ENCODE measurements at places on chromosomes 1 and 21.

GRCh38 chr21:44865561-44866280 lies 7.8 kb downstream of the PTTG1IP start:
- no peak for DNase-seq

DNA sequence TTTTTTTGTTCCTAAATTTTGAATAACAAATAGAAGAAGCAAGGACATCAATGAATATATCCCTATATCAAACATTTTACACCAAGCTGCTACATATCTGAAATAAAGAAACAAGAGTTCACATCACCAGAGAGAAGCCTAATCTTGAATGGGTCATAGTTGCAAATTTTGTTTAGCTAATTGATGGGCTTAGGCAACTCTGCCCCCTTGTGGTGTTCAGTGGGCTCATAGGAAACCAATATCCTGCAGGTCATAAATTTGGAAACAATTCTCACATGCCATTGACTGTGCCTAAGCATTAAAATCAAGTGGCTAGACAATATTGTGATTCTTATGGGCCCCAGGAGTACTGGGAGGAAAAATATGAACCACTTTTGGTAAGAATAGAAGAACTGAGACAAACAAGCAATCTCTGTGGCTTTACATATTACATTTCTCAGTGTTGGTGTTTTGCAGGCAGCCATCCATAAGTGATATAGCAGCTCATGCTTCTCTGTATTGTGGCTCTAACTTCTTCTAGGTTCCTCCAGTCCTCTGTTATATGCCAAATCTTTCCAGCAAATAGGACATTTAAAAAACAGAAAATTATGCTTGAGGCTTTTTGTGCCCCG lies 1262.8 kb upstream of the PRMT6 start:
- no peak for DNase-seq

DNA sequence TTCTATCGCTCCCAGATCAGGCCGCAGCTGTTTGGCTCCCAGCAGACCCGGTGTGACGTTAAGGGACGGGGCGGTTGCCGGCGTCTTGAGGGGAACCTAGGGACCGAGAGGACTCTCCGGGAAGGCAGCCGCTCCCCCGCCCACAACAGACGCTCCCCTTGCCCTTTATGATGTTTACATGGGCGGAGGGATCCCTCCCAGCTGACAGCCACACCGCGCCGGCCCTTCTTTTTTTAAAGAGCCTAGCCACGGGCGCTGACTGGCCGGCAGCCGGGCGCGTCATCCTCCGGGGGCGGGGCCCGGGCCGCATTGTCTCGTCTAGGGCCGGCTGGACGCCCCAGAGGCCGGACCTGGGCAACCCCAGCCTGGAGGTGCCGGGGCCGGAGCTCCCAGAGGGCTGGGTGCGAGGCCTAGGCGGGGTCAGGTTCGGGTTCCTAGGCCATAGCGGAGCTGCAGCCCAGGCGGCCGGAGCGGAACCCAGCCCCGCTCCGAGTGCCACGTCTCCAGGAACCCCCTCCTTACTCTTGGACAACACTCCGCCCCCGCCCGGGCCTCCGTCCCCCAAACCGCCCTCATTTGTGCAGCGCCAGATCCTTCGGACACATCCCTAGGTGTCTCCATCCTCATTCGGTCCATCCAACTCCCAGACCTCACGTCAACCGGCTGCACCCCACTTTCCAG lies at the start of gene PCAT6:
TSS of gene PCAT6 (plus strand) at position 340 of the 681 bp plus-strand sequence.
- DNase-seq: peak; percentile 89

DNA sequence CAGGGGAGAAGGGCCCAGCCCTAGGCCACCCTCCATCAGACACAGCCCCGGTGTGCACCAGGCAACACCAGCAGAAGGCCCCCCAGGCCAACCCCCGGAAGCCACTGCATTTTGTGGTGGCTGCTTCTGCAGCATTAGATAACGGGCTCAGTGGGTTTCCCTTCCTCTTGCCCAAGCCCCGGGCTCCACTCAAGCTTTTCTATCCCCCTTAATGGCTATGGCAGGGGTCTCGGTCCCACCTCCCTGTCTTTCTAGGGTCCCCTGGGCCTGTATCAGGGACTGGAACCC lies 18.9 kb downstream of the C1orf174 start:
- DNase-seq: no peak

DNA sequence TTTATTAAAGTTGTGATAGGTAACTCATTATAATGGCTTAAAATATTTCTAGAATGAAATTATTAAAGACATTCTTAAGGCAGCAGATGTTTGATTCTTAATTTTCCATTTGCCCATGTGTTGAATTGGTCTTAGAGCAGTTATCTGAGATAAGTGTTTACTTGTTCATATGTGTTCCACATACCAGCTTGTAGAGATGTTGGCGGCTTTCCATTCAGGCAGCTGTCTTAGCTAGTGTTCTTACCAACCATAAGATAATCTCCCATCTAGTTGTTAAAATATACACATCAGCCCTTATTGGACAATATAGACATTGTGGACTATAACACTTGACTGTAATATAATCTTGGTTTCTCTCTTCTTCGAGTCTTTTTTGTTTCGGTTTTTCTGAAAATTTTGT lies 1372.9 kb upstream of the ADGRL2 start:
- no peak for DNase-seq

DNA sequence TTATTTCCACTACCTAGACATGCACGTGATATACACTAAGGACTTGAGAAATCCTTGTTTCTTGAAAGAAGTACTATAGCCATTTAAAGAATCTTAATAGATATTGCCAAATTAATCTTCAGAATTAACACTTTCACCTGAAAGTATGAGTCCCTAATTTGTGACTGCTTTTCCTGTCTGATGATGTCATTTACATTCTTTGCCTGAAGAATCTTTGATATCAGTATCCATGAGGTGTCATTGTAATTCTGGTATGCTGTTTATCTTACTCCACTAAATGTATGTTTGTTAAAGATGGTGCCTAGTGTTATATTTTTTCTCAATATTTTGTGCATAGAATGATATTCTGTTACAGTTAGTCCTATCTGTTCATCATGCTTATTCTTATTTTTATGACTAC lies 48.5 kb upstream of the RC3H1 start:
- no peak for DNase-seq

DNA sequence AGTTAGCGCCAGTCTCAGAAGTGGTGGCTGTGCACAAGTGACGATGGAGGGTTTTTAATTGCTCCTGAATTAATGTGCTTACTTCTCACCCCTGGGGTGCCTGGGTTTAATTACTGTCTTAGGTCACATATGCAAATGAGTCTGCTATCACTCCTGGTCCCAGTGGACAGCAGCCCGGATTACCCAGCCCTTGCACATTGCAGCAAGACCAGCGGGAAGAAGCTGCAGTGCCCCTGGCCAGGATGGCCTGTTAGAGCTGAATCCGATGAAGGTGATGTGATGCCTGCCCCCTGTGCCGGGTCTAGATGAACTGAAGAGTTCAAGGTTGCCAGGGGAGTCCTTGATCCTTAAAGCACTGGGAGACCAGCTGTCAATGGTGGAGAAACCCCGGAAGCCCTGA lies 24.2 kb downstream of the ENO1 start:
- no peak for DNase-seq

DNA sequence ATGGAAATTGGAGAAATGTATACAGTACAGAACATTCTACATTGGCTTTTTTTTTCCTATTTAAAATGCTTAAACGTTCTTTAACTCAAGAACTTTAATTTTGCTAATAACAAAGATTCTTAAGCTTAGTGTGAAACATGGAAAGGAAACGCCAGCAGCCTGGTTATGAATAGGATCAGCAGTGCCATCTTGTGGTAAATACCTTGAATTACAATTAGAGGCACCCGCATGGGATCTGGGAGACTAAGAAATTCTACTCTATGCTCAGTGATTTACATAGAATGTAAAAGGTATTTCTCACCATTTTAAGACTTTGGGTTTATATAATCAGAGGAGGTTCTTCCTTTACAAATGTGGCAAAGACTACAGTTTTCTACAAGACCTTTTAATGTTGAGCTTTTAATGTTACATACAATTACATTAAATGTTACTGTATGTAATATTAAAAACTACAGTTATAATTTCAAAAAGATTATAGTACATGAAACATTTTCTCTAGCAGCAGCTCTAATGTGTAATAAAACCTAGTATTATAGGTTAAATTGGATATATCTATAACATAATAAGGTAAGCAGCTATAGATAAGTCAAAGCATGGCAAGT lies 32.1 kb upstream of the APOBEC4 start:
- DNase-seq: no peak

DNA sequence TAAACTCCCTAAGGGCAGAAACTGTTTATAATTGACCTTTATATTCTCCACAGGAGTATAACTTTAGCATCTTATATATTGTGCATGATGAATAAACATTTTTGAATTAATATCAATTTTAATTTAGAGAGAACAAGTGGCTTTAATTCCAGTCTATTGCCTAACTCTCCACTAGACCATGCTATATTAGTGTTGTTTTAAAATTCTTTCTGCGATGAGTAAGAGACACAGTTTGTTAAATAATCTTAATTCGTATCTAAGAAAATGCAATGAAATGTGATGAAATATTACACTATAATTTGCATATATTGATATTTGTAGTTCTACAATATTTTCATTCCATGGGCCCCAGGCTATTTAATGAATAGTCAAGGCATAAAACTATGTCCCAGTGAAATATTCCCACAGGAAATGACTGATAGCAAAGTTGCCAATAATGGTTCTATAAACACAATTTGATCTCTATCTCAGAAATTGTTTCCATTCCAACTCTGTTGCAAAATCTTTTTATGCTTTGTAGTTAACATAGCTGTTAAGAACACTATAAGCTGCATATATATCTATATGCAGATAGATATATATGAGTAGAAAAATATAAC lies 2.9 kb upstream of the SYDE2 start:
- DNase-seq: no peak

GRCh38 chr1:237011432-237011831 lies 7.2 kb upstream of the MT1HL1 start:
- no peak for DNase-seq

DNA sequence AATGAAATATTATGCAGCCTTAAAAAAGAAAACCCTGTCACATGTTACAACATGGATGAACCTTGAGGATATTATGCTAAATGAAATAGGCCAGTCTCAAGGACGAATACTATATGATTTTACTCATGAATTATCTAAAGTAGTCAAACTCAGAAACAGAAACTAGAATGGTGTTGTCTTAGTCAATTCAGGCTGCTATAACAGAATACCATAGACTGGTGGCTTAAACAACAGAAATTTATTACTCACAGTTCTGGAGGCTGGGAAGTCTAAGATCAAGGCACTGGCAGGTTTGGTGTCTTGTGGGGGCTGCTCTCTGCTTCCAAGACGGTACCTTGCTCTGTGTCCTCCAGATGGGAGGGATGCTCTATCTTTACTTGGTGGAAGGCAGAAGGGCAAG lies 113.8 kb upstream of the DNAH14 start:
- DNase-seq: no peak

GRCh38 chr1:98903261-98903660 lies 101.4 kb downstream of the PLPPR5 start:
- DNase-seq: no peak

DNA sequence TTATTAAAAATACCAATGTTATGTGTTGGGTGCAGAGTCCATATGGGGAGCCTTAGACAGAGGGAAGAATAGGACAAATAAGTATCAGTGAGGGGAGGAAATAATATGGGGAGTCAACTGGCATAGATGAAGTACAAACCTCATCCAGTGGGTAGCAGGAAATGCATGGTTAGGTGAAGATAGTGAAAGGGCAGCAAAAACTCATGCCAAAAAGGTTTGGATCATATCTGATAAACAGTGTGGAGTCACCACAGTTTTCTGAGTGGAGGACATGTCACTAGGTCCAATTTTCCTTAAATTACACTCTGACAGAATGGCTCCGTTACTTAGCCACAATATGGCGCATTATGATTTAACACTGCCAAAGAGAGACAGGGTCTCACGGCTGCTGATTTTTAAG lies 10.3 kb downstream of the DUSP23 start:
- DNase-seq: no peak

- DNase-seq: no peak
Measured at GRCh38 chr1:235006132-235006721, 122.4 kb downstream of the TOMM20 start.

- no peak for DNase-seq
Measured at GRCh38 chr1:8780405-8780804, 37.0 kb downstream of the RERE start.

- no peak for DNase-seq
Measured at GRCh38 chr1:59892841-59893811, 33.4 kb downstream of the CYP2J2 start.

DNA sequence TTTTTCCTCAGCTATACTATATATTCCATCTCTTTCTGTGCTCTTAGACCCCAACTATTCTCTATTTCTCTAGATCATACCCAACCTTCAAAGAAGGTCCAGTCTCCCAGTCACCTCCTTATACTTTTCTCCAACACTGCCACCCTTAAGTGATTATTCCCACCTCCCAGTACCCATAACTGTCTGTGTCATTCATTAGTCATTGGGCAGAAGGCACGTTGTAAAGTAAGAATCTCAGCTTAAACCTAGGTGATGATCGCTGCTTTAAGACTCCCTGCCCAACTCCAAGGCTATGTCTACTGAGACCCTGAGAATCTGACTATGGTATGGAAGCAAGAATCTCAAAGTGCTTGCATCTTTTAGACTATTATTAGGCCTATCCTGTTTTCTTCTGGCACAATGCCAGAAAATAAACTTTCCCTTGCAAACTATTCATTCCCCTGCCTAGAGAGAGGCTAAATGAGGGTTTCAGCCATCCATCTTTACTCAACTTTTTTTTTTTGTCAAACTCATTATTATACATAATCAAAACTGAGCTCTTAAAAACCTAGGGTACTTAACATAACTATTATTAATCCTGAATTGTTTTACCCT lies 174.3 kb upstream of the DPT start:
- DNase-seq: no peak

DNA sequence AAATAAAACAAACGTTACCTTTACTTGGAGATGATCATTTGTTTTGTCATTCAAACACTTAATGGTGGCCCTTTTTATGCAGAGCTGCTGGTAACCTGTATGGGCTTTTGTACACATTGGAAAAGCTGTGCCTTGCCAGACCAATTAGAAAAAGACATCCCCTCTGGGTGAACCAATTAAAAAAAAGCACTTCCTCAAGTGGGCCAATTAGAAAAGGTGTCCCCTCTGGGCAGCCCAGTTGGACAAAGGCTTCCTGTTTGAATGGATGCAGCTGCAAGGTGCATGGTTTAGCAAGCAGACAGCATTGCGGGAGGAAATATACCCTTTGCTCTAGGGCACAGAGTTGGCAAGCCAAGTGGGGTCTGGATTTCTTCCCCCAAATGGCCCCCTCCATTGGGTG lies 21.6 kb downstream of the HUNK start:
- no peak for DNase-seq

- no peak for DNase-seq
Measured at GRCh38 chr1:162147760-162148159, 78.3 kb downstream of the NOS1AP start.

Measured in nucleus accumbens (tissue), 56 donors.